ENCODE measurements at places on chromosomes 7 and 10. TPM values are rescaled to one million over a fixed set of nuclear protein-coding genes. Genes with fewer than 3 reads are reported as not detected.

UPK3B gene
- total RNA-seq, result 0.33 TPM

STEAP1B gene
- total RNA-seq, result 1.4 TPM

SPDYE9 gene
- total RNA-seq, result not detected

EPO gene
- 0.09 TPM for total RNA-seq

GRCh38 chr7:33072471-33072870 is 9.9 kb upstream of the NT5C3A start:
- H3K4me1 ChIP-seq, result no peaks in the 10 kb centered on the region
- H3K36me3 ChIP-seq, result no peaks in the 10 kb centered on the region
- H3K27me3 ChIP-seq, result no peaks in the 10 kb centered on the region
- no peak overlapping the region for H3K27ac ChIP-seq
- no peak overlapping the region for H3K4me3 ChIP-seq
- DNase-seq, result no peak

DNA sequence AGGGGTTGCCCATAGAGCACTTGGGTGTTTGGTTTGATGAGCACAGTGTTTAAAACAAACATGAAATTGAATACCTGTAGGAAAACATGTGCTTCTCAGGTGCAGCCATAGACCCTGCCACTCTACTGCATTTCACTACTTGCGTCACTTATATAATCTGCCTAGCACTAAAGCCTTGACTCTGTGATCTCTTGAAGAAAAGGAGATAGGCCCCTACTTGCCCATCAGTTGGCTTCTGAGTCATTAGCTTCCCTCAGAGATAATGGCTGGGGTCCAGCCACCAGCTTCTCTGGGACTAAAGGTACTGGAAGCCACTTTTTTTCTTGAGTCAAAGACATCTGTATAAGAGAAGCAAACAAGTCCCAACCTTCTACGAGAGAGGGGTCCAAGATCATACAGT is 45.9 kb upstream of the BTRC start:
- H3K27ac ChIP-seq, result no peak overlapping the region
- H3K4me3 ChIP-seq, result no peak overlapping the region
- no peaks in the 10 kb centered on the region for H3K4me1 ChIP-seq
- H3K27me3 ChIP-seq, result peaks cover 93% of the 10 kb centered on the region

DNA sequence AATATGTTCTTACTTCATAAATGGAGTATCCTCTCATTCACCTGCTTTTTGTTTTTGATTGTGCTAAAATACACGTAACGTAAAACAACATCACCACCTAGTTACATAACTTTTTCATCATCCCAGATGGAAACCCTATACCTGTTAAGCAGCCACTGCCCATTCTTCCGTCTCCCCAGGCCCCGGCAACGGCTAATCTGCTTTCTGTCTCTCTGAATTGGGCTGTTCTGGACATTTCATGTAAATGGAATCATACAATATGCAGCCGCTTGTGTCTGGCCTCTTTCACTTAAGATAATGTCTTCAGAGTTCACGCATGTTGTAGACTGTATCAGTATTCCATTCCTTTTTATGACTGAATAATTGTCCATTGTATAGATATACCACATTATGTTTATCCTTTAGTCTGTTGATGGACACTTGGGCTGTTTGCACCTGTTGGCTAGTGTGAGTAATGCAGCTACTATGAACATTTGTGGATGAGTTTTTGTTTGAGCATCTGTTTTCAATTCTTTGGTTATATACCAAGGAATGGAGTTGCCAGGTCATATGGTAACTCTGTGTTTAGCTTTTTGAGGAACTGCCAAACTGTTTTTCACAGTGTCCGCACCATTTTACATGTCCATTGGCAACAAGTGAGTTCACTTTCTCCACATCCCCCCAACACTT is 14.1 kb upstream of the SUN1 start:
- peaks cover 4% of the 10 kb centered on the region for H3K36me3 ChIP-seq
- peaks cover 16% of the 10 kb centered on the region for H3K4me1 ChIP-seq
- H3K27me3 ChIP-seq, result peaks cover 34% of the 10 kb centered on the region

DNA sequence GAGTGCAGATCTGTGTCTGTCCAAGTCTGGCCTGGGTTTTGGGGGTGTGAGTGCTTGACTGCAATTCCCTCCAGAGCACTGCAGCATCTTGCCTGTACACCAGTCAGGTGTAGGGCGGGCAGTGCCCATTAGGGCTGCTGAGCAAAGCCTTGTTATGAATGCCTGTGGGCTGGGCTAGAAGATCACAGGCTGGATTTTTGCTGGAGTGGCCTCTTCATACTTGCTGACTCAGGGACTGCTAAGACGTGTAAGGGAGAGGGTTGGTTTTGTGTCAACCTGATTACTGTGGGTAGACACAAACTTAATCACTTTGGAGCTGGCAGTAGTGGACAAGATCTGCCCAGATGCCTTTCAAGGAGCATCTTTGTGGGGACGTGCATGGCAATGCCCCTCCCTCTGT is 29.6 kb downstream of the DMBT1 start:
- no peaks in the 10 kb centered on the region for H3K27me3 ChIP-seq
- no peaks in the 10 kb centered on the region for H3K36me3 ChIP-seq
- H3K27ac ChIP-seq, result no peak overlapping the region
- no peak overlapping the region for H3K4me3 ChIP-seq
- no peak for DNase-seq
- no peaks in the 10 kb centered on the region for H3K4me1 ChIP-seq

GRCh38 chr10:89217057-89217990 is 10.2 kb upstream of the CH25H start:
- H3K4me3 ChIP-seq, result no peak overlapping the region
- peak; percentile 82 for DNase-seq
- H3K4me1 ChIP-seq, result no peaks in the 10 kb centered on the region
- H3K27ac ChIP-seq, result peak overlapping the region; percentile 48
- H3K27me3 ChIP-seq, result no peaks in the 10 kb centered on the region

DNA sequence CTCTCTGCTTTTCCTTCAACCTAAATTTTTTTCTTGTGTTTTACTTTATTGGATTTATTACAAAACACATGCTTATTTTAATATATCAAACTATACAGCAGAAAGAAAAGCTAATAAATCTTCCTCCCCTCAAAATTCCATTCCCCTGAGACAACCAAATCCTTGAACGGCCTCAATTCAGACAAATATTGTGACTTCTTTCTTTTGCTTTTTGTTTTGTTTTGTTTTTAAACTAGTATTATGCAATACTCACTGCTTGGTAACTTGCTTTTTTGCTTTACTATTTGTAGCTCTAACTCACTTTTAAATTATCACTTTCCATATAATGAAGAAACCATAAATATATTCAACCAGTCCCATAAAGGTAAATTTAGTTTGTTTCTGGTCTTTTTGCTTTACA is 59.4 kb upstream of the CDK1 start:
- no peaks in the 10 kb centered on the region for H3K36me3 ChIP-seq
- no peak for DNase-seq
- no peak overlapping the region for H3K27ac ChIP-seq
- no peaks in the 10 kb centered on the region for H3K27me3 ChIP-seq
- no peak overlapping the region for H3K4me3 ChIP-seq

GRCh38 chr7:80900583-80901576 is 18.0 kb downstream of the SEMA3C start:
- H3K36me3 ChIP-seq, result no peaks in the 10 kb centered on the region
- H3K4me1 ChIP-seq, result no peaks in the 10 kb centered on the region
- DNase-seq, result no peak
- no peak overlapping the region for H3K4me3 ChIP-seq
- no peaks in the 10 kb centered on the region for H3K27me3 ChIP-seq

GRCh38 chr10:6382081-6382480 is 179.3 kb downstream of the PFKFB3 start:
- peak; percentile 41 for DNase-seq
- no peak overlapping the region for H3K4me3 ChIP-seq
- peaks cover 12% of the 10 kb centered on the region for H3K4me1 ChIP-seq
- H3K27me3 ChIP-seq, result no peaks in the 10 kb centered on the region

GRCh38 chr10:43166207-43166879 is 28.1 kb downstream of the CSGALNACT2 start:
- H3K27me3 ChIP-seq, result no peaks in the 10 kb centered on the region
- no peak for DNase-seq
- H3K4me3 ChIP-seq, result no peak overlapping the region
- H3K4me1 ChIP-seq, result peaks cover 7% of the 10 kb centered on the region
- peak overlapping the region; percentile 42 for H3K27ac ChIP-seq

GRCh38 chr10:48554246-48554645 is 50.6 kb downstream of the ARHGAP22 start:
- H3K36me3 ChIP-seq, result no peaks in the 10 kb centered on the region
- no peak for DNase-seq
- no peak overlapping the region for H3K27ac ChIP-seq
- H3K27me3 ChIP-seq, result no peaks in the 10 kb centered on the region

- no peak overlapping the region for H3K27ac ChIP-seq
- no peak for DNase-seq
- H3K4me1 ChIP-seq, result no peaks in the 10 kb centered on the region
- no peak overlapping the region for H3K4me3 ChIP-seq
- no peaks in the 10 kb centered on the region for H3K36me3 ChIP-seq
Observed at GRCh38 chr7:158066085-158066484, 521.5 kb downstream of the PTPRN2 start.

All from thymus (tissue), 14 donors.